ENCODE measurements at places on chromosomes 6 and 20.

- no peak for DNase-seq
Measured at GRCh38 chr6:146875927-146876270, 277.1 kb downstream of the ADGB start.

DNA sequence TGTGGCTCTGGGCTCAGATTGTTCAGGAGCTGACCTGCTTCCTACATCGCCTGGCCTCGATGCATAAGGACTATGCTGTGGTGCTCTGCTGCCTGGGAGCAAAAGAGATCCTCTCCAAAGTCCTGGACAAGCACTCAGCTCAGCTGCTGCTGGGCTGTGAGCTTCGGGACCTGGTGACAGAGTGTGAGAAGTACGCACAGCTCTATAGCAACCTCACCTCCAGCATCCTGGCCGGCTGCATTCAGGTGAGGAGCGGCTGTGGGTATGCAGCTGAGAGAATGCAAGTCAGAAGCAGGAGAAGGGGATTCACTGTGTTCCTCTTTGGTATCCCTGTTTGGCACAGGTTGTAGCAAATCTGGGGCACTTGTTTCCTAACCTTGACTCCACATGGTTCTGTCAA lies 17.9 kb downstream of the CUL9 start:
- DNase-seq: no peak

GRCh38 chr6:44229376-44230033 lies 6.1 kb downstream of the SLC29A1 start:
- no peak for DNase-seq

DNA sequence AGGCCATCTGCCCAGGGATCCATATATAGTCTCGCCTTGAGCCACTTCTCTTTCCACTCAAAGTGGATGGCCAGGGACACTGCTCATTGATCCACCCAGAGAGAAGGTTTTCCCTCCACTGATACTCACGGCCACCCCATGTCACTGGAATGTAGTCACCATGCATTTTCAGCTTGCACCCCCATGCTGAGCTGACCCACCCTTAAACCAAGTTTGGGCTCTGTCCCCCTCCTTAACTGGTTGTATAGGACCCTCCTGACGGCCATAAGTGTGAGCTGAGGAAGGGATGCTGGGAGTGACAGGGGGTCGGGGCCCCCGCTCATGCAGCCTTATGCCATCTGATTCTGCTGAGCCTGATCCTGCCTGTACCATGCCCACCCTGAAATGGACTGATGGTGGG lies 25.7 kb downstream of the SUMO4 start:
- no peak for DNase-seq

- peak; percentile 58 for DNase-seq
Measured at GRCh38 chr20:62740286-62741141, 31.9 kb downstream of the NTSR1 start.

DNA sequence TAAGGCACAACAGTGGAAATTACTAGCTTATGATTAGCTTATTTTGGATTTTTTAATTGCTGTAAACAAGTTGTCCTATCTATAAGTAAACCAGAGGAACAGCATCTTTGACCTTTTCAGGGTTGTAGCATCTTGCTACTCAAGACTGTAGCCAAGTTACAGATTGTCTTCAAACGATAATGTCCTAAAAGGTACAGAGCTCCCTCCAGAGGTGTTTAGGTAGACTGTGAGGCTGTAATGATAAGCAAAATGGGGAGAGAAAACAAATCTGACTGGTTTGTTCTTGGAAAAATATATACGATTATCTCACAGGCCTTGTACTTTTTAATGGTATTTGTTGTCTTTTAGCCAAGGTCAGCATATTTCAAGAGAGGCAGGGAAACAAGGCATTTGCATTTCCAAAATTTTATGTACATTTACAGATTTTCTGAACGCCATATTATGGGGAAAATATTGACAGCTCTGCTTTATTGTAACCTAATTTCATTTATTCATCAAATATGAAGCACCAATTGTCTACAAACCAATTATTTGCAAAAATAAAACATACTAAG lies 273.4 kb downstream of the MEI4 start:
- no peak for DNase-seq

DNA sequence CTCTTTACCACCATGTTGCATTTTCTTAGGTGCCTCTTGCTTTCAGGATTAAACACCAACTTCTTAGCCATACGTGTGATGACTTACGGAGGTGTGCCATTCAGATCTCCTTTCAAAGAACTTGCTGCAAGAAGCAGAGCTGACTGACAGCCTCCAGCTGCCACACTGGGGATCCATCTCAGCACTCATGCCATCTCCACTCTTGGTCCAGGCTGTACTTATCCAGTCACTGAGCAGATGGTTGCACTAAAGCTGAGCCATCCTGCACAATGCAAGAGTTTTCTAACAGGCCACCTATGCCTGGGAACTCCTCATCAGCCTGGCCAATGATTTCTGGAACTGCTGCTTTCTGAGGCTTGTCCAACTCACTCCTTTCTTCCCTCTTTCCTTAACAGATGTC lies 31.4 kb upstream of the KIF6 start:
- DNase-seq: no peak

DNA sequence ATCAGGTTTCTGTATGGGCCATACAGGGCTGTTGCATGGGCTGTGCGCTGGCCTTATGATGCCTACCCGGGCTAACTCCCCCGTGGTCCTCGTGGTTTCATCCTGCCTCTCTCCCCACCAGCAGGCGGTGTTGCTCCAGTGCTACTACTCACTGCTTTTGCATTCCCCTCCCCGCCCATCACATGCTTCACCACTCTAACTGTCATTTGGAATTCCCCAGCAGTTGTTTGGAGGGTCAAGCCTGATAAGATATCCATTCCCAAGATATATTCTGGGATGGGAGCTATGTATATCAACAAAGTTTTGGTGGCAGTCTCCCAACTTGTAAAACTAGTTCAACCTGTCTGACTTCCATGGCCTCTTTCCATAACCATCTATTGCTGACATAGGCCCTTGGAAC lies 233.2 kb upstream of the SOX4 start:
- DNase-seq: no peak
